Dermis microvascular lymphatic vessel endothelial cell (primary cell): ENCODE measurements at places on chromosomes 11 and 22. TPM values are rescaled to one million over a fixed set of nuclear protein-coding genes. Genes with fewer than 3 reads are reported as not detected.

Gene KCNA4
- total RNA-seq: not detected in 2 replicates

Gene VPREB3
- 0.13 TPM in 1 of 2 replicates, not detected in the other for total RNA-seq

Gene SLC1A2
- total RNA-seq: not detected in 2 replicates

Gene YPEL1
- 2.4 and 5.2 TPM in 2 replicates for total RNA-seq

Gene PEX26
- 13.6 and 20.2 TPM in 2 replicates for total RNA-seq

Gene KMT2A
- total RNA-seq: 14.0 and 23.6 TPM in 2 replicates

Gene RTN4R
- 1.2 and 2.3 TPM in 2 replicates for total RNA-seq

Gene XKR3
- total RNA-seq: not detected in 2 replicates

Gene INSC
- total RNA-seq: under 0.01 TPM in 1 of 2 replicates, not detected in the other

Gene CELSR1
- 18.6 and 52.2 TPM in 2 replicates for total RNA-seq

Gene OR8D1
- not detected in 2 replicates for total RNA-seq

Gene SLC22A6
- not detected in 2 replicates for total RNA-seq

Gene OMP
- total RNA-seq: not detected in 2 replicates

Gene PKP3
- total RNA-seq: 0.38 and 0.39 TPM in 2 replicates

Gene BLID
- 0.13 and 0.39 TPM in 2 replicates for total RNA-seq

Gene ZNF408
- total RNA-seq: 2.8 and 5.1 TPM in 2 replicates

Gene SGSM1
- 4.1 and 9.2 TPM in 2 replicates for total RNA-seq

Gene MAP6
- 0.26 and 0.51 TPM in 2 replicates for total RNA-seq

Gene CYTH4
- 0.13 TPM in 2 replicates for total RNA-seq

Gene CBLIF
- not detected in 2 replicates for total RNA-seq

Gene HORMAD2
- total RNA-seq: not detected in 2 replicates

Gene AP2A2
- 25.9 and 37.6 TPM in 2 replicates for total RNA-seq

Gene B4GALNT4
- 0.51 and 0.89 TPM in 2 replicates for total RNA-seq

Gene OR52E8
- not detected in 2 replicates for total RNA-seq

Gene OR51B4
- not detected in 2 replicates for total RNA-seq

Gene USH1C
- not detected in 2 replicates for total RNA-seq

Gene SCN4B
- under 0.01 TPM in 2 replicates for total RNA-seq

Gene CAVIN3
- total RNA-seq: 106 and 127 TPM in 2 replicates

Gene TREH
- total RNA-seq: not detected in 2 replicates

Gene TMEM191B
- total RNA-seq: 0.13 and 0.77 TPM in 2 replicates

Gene OSBPL5
- 61.1 and 61.7 TPM in 2 replicates for total RNA-seq

Gene PLEKHB1
- 0.26 and 0.76 TPM in 2 replicates for total RNA-seq

Gene FGF4
- not detected in 2 replicates for total RNA-seq

Gene MOV10L1
- total RNA-seq: 22.7 and 44.1 TPM in 2 replicates

Gene OR5B3
- not detected in 2 replicates for total RNA-seq

Gene COA4
- 37.6 and 39.4 TPM in 2 replicates for total RNA-seq

Gene NELL1
- total RNA-seq: not detected in 2 replicates

Gene OR51B5
- total RNA-seq: not detected in 2 replicates

Gene SYNGR1
- total RNA-seq: 0.39 and 0.89 TPM in 2 replicates

Gene PHOX2A
- not detected in 2 replicates for total RNA-seq

Gene FAM111B
- 11.0 and 14.4 TPM in 2 replicates for total RNA-seq

Gene TNKS1BP1
- 42.0 and 51.5 TPM in 2 replicates for total RNA-seq

Gene IGF2
- total RNA-seq: 1.9 and 22.0 TPM in 2 replicates

Gene MIAT
- total RNA-seq: 0.13 and 0.38 TPM in 2 replicates

Gene SHANK3
- total RNA-seq: 7.8 and 19.7 TPM in 2 replicates

Gene CSF2RB
- 2.8 and 7.1 TPM in 2 replicates for total RNA-seq

Gene MMP12
- total RNA-seq: not detected in 2 replicates

Gene FADS3
- 77.4 and 90.9 TPM in 2 replicates for total RNA-seq

Gene SCGB1C1
- not detected in 2 replicates for total RNA-seq
